ENCODE measurements at places on chromosomes 5 and 9. TPM values are rescaled to one million over a fixed set of nuclear protein-coding genes. Genes with fewer than 3 reads are reported as not detected.

DNA sequence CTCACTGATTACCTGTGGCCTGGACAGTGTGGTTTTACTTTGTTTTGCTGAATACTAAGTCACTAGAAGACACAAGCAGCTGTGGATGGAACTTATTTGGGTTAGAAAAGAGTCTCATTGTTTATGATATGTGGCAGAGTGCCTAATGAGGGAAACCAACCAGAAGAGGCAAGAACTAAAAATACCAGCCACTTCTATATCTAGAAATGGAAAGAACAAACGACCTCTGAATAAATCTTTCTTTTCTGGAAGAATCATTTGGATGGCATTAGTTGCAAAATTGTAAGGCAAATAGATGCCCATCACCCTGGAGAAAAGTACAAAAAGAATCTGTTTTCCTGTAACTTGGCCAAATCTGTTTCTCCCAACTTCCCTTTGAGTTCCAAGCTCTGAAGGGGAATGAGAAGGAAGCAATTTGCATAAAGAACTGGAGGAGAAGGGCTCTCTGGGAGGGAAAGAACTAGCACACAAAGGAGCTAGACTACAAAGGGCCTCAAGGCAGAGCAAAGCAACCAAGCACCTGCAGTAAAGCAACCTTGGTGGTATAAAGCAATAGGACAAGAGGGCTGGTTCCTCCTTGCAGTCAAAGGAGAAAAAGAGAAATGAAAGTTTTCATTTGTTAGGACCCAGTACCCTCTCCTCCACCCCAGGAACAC is 455.4 kb downstream of the CAAP1 start:
- DNase-seq, result no peak

GRCh38 chr9:90770927-90771326 is 30.7 kb upstream of the SYK start:
- DNase-seq, result no peak

DNA sequence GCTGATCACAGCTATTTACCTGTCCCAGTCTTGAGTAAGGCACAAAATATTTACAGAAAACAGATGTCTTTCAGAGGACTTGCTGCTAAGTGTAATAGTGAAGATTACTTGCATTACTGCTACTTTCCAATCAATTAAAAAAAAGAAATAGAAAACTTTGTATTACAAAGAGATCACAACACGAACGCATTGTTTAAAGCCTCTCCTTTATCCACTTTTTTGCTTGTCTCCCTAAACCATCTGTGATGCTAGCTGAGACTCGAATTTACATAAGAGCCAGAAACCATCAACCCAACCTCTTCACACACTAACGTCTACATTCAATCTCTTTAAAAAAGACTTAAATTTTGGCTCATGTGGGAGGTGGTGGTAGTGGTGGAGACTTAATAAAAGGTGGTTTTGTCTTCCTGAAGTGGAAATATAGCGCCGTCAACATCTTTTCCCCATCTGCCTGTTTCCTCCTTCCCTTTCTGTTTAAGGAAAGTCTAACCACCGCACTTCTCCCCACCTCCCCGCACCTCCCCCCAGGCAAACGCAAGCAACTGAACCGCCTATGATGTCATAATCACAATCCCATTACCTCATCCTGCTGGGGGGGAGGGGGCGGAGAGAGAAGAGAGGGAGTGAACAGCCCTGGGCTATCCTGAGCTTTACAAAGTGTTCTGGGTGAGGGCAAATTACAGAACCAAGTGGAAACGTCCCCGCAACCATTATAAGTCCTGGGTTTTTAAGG is 948 bp upstream of the FAM53C start:
- DNase-seq, result peak; percentile 92

DNA sequence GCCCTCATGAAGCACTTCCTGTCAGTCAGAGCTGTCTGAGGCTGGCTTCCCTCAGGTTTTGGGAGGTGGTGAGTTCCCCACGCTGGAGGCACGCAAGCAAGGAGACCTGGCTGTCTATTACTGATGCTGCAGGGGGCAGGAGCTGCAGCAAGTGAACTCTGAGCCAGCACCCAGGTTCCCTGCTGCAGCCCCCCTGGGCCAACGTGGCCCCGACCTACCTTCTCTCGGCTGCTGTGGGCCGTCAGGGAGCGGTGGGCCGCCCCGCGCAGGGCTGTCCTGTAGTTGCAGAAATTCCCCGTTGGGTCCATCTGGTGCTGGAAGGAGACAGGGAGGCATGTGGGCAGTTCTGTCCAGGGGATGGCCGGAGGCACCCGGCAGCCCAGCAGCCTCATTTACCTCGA is 46.8 kb upstream of the RNF130 start:
- DNase-seq, result peak; percentile 19

DNA sequence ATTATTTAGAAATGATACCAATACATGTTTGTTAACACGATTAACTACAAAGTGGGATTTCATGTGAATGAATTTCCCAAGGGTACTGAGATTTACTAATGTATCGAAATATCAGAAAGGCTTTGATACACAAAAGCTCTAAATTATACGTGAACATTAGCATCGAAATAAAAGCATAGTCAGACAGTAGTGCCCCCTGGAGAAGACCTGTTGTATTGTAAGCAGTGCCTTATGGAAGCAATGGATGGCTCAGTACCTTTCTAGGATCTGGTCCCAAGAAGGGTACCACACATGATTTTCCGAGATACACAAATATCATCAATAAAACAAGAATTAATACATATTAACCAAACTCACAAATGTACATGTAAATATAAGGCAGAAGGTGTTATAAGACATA is 153.8 kb downstream of the CDH12 start:
- DNase-seq, result no peak

- no peak for DNase-seq
Measured at GRCh38 chr5:153714798-153715197, 224.3 kb downstream of the GRIA1 start.

DNA sequence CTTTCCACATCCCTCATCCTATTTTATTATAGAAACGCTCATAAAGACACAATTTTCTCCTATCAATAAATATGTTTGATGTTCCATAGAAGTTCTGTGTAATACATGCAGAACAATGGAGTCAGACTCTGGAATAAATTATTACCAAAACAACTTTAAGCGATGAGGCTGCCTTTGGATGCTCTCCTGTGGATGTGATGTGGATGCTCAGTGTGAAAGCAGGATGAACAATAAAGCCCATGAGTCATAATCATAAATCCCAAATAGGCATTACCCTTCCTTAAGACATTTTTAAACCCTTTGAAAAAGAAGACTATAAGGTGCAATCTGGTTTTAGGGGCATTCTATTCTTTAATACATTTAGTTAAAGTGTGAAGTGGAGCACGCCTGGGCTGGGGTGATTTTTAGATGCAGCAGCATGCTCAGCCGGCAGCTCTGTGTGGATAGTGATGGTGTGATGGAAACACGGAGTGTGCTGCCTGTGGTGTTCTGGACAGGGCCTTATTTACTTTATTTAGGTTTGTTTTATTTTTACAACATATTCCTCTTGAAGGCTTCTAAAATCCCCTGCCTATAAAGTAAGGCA is 991.4 kb downstream of the PTPRD start:
- no peak for DNase-seq

DNA sequence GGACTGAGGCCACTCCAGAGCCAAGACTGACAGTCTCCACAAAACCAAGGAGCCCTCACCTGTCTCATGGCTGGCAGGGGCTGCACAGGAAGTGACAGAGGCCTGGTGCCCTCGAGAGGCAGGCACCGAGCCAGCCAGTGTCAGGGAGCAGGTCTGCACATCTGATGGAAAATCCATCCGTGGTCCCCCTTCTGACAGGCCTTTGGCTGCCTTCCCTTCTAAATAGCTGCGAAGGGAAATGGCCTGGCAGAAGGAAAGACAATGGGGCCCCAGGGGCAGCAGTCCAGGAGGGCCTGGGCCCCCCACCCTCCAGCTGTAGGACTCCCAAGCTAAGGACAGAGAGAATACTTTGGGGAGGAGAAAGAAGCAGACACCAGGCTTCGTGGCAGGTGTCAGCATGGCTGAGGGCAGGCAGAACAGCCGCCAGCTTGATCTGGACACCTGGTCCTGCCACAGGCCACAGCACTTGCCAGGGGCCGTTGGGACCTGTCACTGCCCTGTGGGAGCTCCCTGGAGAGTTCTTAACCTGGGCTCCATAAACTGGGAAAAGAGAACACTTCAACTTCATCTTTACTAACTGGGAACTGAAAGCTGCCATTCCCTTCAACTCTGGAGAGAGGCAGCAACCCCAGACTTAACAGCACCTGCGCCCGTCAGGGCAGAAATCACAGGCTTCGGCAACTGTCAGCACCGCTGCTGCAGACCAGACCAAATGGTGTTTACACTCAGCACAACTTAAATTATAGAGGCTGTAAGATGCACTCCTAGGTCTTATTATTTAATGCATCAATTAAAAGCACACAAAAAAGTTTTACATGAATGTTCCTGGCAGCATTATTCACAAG is 22.0 kb downstream of the ADAMTS2 start:
- DNase-seq, result peak; percentile 54

- peak; percentile 92 for DNase-seq
Measured at GRCh38 chr9:12784461-12785259, 9.8 kb downstream of the LURAP1L start.

DNA sequence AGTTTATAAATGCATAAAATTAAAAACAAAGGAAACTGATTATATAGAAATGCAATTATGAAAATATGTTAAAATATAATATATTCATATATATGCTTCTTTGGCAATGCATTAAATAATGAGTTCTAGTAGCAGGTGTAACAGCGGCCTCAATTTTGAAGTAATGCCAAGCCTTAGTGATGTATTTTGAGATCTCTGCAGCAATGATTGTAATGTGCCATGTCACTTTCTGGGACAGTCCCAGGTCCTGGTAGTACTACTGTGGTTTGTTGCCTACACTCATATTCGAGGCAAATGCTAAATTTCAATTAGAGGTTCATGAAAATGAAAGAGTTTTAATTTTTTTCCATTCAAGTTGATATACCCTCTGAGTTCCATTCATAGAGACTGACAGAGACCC is 75.8 kb upstream of the ORM1 start:
- DNase-seq, result no peak

DNA sequence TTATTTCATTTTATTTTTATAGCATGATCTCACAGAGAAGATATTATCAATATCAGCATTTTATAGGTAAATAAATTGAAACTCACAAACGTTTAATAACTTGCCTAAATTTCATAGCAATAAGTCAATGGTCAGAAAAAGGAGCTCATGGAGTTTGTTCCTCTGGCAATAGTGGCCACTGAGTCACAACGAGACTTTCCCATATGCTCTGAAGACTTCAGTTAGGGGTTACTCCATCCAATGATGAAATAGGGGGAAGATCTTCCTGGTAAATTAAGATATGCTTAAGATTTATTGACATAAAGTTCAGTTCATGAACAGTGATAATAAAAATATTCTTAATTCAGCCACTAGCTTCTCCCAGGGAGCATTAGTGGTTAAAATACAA is 43.5 kb upstream of the HTR4 start:
- DNase-seq, result no peak

DNA sequence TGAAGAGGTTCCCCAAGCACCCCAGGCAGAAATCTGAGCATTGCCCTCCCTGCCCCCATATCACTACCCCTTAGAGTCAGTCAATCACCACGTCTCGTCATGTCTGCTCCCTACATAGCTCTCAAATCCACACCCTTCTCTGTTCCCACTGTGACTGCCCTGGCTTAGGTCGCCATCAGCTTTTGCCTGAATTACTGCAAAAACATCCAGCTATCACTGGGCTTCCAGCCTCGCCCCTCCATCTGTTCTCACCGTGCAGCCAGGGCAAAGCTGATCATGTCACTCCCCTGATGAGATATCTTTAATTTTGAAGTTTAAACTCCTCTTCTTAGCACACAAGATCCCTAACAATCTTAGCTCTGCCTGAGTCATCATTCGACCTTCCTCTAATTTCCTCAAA is 89.6 kb upstream of the TBC1D2 start:
- DNase-seq, result no peak

DNA sequence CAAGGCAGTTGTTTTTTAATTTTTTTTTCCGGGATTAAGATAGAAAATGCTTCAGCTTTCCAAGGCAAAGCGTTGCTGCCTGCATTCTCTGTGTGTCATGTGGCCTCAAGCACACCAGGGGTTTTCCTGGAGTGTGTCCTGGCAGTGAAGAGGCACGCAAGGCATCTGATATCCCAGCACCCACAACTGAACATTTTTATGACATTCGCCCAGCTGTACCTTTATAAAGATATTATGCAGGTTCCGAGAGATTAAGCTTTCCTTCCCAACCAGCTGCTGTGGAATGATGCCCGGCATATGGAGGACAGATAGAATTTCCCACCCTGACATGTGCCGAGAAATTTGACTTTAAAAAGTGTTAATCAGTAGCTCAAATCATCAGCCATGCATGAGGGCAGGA is 205.6 kb downstream of the GADD45G start:
- DNase-seq, result no peak

DNA sequence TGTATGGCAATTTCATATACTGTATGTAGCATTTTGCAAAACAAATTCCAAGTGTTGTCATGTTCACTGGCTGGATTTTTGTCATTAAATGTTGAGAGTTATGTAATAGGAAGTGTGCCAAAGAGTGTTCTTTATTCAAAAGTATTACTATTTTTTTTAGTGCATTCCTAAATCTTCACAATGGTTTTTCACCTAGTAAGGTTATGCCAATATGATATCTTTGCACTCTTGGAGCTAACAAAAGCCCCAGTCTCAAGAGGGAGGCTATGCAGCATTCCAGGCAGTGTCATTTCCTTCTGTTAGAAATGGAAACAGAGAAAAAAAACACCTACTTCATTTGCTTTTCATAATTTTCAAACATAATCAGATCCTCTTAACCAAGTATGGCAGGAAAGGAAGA is 5.1 kb upstream of the SSBP2 start:
- DNase-seq, result no peak

DNA sequence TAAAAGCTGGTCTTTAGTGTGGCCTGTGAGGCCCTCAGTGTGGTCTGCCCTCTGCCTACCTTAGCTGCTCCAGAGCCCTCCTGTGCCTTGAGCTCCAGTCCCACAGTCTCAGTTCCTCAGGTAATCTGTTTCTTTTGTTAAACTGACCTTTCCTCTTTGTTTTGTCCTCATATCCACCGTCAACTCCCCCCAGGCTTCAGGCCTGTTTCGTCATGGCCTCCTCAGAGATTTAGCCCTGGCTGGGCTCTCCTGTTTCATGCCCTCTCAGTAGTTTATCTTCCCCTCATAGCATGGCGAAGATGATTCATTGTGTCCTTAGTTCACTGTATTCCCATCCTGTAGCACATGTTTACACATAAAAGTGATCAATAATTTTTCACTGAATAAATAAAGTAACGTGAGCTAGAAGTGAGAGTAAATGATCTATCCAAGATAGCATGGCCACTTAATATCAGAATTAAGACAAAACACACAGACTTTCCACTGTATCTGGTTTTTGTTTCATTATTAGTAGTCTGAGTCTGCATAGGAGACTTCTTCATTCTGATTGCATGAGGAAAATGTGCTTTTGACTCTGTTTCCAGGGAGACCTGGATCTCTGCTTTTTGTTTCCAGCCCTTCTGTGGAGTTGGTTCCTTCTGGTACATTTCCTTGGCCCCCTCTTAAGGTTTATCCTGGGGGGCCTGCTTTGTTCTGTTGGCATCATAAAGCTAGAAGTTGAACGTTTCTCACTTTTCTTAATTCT is 70.5 kb downstream of the SNX24 start:
- no peak for DNase-seq

GRCh38 chr5:75049456-75050351 is 2.7 kb downstream of the GCNT4 start:
- no peak for DNase-seq

Gene ZNF608
- 15.4 TPM for total RNA-seq

Gene CEP78
- total RNA-seq, result 19.8 TPM

Gene SHC3
- total RNA-seq, result 0.85 TPM

Gene GARIN3
- not detected for total RNA-seq

Gene DNAH5
- total RNA-seq, result under 0.01 TPM

Gene SGCD
- total RNA-seq, result 4.0 TPM

Gene C1QTNF3
- total RNA-seq, result 1.3 TPM
